ENCODE measurements at places on chromosomes 6 and 20.

- DNase-seq = no peak
These were observed 124.3 kb upstream of the TSHZ2 start for GRCh38 chr20:52847731-52848359.

- no peak for DNase-seq
These were observed 68.8 kb downstream of the PRL start for GRCh38 chr6:22227824-22228610.

- DNase-seq = no peak
These were observed 37.3 kb downstream of the IPCEF1 start for GRCh38 chr6:154319231-154319858.

DNA sequence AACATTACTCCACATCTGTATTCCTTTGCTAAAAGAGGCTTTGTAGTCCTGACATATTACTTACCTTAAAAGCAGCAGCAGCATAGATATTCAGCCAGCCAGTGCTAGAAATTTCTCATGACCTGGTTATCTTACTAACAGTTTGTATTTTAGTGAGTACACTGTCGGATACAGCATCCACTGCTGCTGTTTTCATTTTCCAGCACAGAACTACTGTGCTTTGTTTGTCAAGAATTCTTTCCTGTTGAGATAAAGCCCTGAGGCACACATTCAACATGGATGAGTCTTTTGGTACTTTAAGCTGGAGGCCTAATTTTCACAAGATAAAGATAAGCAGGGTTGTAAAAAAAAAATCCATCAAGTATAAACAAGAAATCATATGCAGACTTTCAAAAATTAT, 311.2 kb upstream of the OPRM1 start:
- DNase-seq = peak; percentile 3

DNA sequence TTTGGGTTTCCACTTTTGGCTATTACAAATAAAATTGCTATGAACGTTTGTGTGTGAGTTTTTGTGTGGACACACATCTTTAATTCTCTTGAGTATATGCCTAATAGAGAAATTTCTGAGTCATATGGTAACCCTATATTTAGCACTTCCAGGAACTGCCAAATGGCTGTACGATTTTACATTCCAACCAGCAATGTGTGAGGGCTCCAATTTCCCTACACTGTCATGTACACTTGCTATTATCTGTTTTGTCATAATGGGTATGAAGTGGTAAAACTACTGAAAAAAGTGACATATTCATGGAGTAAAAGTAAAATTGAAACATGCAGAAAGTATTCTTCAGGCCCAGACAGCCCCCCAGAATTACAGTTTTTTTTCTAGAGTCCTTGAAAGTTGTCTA, 59.6 kb upstream of the ESR1 start:
- DNase-seq = no peak

- no peak for DNase-seq
These were observed 55.4 kb upstream of the TBXT start for GRCh38 chr6:166223079-166223478.

DNA sequence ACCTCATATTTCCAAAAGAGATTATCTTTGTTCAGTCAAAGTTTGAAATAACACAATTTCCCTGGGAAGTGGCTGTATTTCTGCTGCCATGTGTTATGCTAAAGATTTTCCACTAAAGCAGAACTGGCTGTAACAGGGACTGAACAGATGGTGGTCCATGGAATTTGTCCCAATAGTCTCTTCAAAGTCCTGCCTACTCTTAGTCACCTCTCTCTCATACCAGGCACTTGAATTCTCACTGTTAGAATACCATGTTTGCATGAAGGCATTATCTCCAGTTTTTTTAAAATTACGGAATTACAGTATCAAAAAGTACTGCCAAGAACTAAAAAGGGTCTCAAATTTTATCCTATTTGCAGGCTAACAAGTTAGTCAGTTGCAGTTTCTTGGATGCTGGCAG, 105.0 kb upstream of the HDDC2 start:
- no peak for DNase-seq

DNA sequence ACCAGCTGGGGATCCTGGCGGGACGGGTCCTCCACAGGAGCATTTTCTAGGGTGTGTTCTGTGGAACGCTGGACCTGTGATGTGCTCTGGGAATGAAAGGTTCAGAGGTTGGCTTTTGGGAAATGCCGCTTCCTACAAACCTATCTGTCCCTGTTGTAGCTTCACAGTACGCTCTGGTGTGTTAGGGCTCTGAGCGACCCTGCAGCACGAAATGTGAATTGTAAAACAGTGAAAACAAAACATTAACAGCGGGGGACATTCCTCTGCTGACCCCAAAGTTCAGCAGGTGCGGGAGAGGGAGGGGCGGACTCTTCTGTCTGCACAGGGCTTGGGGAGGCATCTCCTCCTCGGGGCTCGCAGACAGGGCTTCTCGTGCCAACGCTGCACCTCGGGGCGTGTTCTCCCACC, 155.9 kb downstream of the NRN1 start:
- DNase-seq = no peak

GRCh38 chr20:33796907-33797544, 14.1 kb upstream of the CHMP4B start:
- no peak for DNase-seq

DNA sequence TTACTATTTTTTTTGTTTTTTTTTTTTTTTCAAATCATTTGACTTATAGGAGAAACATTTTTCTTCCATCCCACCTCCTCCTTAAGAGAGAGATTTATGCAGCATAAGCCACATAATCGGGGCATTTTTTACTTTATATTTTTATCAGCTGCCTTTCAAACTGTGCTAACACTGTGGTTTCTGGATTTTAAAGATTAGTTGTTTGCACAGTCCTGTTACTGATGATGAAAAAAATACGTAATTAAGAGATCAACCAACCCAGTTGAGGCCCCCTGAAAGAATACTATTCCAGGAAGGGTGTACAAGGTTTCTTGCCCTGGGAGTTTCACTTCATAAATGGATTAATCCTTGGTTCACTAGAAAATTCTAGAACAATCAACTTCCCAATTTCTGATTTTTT, 68.3 kb downstream of the MMS22L start:
- DNase-seq = no peak

DNA sequence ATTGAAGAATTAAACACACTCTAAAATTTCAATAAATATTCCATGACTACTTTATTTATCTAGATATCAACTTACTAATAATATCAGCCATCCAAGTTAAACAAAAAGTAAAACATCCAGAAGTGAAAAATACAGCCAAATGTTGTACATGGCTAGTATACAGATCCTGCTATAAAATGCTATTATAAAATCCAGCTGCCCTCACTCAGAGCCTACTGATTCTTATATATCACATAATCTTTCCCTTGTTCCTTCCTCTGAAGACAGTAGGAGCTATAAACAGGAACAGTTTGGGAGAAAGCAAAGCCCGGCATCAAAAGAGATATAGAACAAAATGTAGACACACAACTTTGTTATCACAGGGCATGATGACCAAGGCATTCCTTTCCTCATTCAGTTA, 212.9 kb downstream of the PLCB4 start:
- DNase-seq = no peak

DNA sequence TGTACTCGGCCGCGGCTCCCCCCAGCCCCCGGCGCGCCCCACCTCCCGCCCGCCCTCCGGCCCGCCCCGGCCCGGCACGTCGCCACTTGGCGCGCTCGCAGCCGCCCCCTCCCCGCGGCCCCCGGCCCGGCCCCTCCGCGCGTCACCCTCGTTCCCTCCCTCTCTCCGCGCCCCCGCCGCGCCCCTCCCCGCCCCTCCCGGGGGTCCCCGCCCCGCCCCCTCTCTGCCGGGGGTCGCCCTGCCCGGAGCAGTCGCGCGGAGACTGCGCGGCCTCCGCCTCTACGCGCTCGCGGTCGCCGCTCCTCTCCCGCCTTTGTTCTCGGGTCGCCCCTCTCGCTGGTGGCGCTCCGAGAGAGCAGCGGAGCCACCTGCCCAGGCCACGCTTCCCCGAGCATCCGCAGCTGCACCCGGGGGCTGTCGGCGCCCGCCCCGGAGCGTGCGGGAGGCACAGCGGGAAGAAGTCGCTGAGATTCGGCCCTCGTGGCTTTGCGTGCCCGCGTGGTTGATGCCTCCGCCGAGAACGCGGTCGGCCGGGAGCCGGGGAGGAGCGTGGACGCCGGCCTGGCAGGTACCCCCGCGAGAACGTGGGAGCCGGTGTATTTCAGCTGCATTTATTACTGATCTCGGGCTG, at the start of gene PHF10:
PHF10 (minus strand) TSS at position 7 of the 631 bp plus-strand sequence. CDS start 569 bp downstream, outside the sequence.
- DNase-seq = no peak

DNA sequence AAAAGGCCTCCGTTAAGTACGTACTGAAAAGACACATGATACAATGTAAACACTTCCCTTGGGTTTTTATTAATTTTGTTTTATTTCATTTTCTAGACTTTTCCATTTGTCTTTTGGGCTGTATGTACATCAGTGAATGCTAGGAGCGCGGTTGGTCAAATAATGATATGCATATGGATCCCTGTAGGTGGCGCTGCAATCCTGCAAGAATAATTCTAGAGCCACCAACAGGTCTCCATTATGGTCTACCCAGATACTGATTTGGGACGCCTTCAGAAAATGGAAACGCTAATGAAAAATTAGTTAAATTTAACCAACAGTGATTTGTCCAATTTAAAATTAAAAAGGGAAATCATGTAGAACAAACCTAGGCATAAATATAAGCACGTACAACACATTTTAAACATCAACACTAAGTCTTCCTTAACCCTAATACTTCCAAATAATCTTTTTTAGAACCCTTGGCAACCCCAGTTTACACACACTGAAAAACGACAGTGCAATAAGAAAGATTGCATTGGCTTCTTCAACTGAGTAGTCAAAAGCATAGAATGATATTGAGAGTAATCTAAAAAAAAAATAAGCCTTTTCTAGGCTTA, 433.5 kb downstream of the RFPL4B start:
- DNase-seq = peak; percentile 61

GRCh38 chr6:150373260-150373701, 4.5 kb downstream of the IYD start:
- peak; percentile 62 for DNase-seq

GRCh38 chr6:32713241-32713640, 27.9 kb upstream of the HLA-DQA2 start:
- no peak for DNase-seq

DNA sequence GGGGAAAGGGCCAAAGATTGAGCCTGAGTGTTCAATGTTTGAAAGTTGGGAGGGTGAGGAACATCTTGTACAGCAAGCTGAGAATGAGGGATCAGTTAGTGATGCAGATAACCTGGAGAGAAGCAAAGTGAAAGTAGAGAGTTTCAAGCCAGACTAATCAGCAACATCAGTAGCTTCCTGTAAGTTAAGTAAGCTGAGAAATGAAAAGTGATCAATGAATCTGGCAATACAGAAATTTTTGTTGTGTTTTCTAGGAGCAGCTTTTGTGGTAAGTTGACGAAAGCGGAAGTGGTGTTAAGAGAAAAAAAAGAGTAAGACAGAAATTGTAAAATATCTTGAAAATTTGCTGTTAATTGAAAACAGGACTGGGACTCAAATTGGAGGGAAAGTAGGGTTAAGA, 855.5 kb upstream of the MAP3K7 start:
- no peak for DNase-seq

- peak; percentile 46 for DNase-seq
These were observed 538 bp upstream of the GRM1 start for GRCh38 chr6:146028252-146028795.

GRCh38 chr20:36102809-36103596, 51.5 kb upstream of the EPB41L1 start:
- no peak for DNase-seq

GRCh38 chr6:106161311-106161874, 75.3 kb downstream of the PRDM1 start:
- no peak for DNase-seq

DNA sequence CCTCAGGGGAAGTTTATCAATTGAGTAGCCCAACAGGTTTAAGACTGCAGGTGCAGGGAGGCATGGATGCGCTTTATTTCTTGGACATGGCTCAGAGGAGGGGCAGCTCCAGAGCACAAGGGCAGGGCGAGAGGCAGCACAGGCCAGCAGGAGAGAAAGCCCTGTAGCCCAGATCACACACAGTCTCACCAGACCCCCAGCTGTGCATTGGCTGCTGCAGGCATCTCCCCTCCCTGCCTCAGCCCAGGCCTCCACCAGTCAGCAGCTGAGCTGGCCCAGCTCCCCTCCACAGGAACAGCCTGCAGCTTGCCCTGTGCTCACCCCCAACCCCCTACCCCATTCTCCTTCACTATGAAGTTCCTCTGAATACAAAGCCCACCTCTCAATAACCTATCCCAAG, 24.7 kb downstream of the MRPL14 start:
- no peak for DNase-seq

DNA sequence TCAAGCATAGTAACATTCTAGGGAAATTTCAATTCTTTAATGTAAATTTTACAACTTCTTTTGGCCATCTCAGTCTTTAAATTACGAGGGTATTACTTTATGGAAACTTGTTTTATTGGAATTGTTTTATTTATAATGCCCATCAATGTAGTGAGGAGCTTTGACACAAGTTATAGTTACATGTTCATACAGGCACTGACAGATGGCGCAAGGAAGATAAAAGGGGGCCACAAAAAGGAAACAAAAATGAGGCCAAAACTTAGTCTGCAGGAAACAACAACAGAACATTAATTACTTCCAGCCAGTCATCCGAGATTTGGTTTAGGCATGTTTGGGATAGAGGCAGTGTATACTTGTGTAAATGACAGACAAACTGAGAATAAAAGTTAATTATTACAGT, 18.3 kb downstream of the SESN1 start:
- no peak for DNase-seq

GRCh38 chr6:160274871-160275510, 16.4 kb upstream of the SLC22A2 start:
- no peak for DNase-seq

GRCh38 chr6:142935553-142936517, 9.1 kb downstream of the HIVEP2 start:
- no peak for DNase-seq

DNA sequence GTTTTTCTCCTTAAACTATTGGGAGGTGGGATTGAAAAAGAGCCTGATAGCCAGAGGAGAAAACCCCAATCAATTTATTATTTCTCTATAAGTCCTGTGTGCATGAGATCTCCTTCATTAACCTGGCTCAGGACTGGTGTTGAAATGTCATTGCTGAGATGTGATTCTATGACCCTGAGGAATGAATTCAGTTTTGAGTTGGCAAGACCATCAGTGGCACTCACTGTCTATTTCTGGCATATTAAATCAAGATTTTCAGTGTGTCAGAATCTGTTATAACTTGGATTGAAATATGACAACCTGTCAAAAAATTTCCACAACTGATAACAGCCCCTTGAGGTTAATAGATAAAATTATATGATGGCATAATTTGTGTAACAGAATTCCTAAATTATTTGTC, 431.1 kb downstream of the TFAP2B start:
- DNase-seq = no peak

GRCh38 chr20:58109918-58110635, 118.4 kb downstream of the ANKRD60 start:
- no peak for DNase-seq

- no peak for DNase-seq
These were observed 49.7 kb upstream of the TGM3 start for GRCh38 chr20:2246069-2246491.

DNA sequence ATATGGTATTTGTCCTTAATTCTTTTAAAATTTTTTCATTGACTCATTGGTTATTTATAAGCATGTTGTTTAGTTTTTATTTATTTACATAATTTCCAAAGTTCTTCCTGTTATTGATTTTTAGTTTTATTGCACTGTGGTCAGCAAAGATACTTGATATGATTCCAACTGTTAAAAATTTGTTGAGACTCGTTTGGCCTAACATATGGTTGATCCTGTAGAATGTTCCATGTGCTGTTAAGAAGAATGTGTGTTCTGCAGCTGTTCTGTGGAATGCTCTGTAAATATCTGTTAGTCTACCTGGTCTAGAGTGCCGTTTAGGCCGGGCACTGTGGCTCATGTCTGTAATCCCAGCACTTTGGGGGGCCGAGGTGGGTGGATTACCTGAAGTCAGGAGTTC, 197.7 kb downstream of the CD109 start:
- DNase-seq = no peak

- no peak for DNase-seq
These were observed 97.6 kb upstream of the HDGFL1 start for GRCh38 chr6:22471746-22472145.

Data from mammary epithelial cell (primary cell).